NCI-H774 (cell line): ENCODE measurements at places on chromosomes 3 and 15.
A peak's percentile ranks its signal among the peaks of the same experiment; 100 is the strongest.

DNA sequence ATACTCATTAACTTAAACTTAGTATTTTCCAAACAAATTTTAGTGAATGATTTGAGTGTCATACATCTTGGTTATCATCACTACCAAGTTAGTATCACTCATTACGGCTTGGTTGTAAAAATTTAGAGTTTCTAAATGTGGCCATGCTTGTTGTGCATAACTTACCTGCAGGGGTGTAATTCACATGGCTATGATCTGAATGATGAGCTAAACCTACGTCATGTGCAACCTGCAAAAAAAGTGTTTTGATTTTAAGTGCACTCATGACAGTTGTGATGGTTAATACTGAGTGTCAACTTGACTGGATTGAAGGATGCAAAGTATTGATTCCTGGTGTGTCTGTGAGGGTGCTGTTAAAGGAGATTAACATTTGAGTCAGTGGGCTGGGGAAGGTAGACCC is 17.6 kb upstream of the CLDN16 start:
- DNase-seq: no peak

GRCh38 chr15:92449476-92449875 is 55.8 kb downstream of the ST8SIA2 start:
- DNase-seq: no peak

- DNase-seq: peak; percentile 76
Measured at GRCh38 chr3:192514081-192514753, 213.1 kb downstream of the FGF12 start.

DNA sequence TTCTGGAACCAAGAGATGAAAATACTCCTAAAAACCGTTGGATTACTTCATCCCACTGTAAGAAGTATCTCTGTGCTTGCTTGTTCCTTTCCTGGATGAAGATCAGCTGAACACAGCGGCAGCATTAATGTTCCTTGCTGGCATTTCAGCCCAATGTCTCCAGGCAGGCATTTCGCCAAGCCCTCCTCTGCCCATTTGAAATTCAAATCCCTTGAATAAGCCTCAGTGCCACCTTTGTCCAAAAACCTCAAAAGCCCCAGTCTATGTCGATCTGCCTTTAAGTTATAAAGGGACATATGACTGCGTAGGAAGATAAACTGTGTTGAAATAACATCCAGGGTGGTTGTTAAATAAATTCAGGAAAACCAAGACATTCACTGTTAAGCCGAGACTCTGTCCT is 156.8 kb upstream of the PDZRN3 start:
- no peak for DNase-seq

GRCh38 chr3:195897853-195898415 is 10.4 kb downstream of the TNK2 start:
- DNase-seq: no peak

DNA sequence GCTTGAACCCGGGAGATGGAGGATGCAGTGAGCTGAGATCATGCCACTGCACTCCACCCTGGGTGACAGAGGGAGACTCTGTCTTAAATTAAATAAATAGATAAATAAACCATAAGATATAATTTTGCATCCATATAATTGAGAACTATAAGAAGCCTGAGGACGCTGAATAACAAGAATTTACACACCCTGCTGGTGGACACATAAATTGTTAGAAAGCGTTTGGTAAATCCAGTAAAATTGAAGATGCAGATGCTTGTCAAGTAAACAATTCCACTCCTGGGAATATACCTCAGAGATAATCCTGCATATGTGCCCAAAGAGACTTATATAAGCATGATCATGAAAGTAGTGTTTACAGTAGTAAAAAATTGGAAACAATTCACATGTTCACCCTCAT is 41.7 kb downstream of the TTC23 start:
- DNase-seq: no peak

DNA sequence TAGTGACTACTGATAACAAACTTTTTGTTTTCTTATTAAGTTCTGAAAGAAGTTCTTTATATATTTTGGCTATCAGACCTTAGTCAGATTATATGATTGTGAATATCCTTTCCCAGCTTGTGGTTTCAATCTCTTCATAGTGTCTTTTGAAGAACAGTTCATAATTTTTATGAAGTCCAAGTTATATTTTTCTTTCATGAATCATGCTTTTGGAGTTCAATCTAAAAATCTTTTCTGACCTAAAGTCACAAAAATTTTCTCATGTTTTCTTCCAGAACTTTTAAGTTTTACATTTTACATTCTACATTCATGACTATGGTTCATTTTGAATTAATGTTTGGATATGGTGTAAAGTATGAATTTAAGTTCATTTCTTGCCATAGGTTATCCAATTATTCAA is 34.2 kb upstream of the OCA2 start:
- DNase-seq: no peak

- DNase-seq: no peak
Measured at GRCh38 chr3:37762698-37763097, 99.0 kb upstream of the CTDSPL start.

DNA sequence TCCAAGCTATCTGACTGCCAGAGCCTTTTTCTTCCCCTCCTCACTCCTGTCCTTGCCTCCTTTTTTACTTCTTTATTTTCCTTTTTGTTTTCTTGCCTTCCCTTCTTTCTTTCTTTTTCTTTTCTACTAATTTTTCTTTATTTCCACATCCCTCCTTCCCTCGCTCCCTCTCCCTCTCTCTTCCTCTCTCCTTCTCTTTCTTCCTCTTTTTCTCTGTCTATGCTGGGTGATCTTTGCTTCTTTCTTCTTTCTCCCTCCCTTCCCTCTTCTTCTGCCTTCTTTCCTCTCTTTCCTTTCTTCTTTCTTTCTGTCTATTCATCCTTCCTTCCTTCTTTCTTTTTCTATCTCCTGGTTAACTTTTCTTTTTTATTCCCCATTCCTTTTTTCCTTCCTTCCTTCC is 564.8 kb downstream of the NSUN3 start:
- DNase-seq: no peak

DNA sequence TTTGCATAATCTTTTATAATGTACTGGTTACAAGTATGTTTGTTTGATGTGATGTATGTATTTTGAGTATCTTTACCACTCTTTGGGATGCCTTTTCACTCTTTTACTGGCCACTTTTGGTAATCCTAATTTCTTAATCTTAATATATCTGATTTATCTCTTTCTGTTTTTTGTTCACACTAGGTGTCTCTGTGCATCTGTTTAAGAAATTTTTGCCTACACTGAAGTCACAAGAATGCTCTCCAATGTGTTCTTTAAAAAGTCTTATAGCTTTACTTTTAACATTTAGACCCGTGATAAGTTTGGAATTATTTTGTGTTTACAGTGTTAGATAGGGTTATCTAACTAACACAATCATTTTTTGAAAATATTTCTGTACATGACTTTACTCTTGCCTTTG is 659.1 kb downstream of the SI start:
- DNase-seq: no peak

- peak; percentile 36 for DNase-seq
Measured at GRCh38 chr3:10008588-10009344, 17.5 kb upstream of the FANCD2 start.

- DNase-seq: no peak
Measured at GRCh38 chr15:75309711-75310110, 26.2 kb upstream of the COMMD4 start.

- DNase-seq: peak; percentile 93
Measured at GRCh38 chr3:184050217-184050847, 2.5 kb upstream of the HTR3C start.

DNA sequence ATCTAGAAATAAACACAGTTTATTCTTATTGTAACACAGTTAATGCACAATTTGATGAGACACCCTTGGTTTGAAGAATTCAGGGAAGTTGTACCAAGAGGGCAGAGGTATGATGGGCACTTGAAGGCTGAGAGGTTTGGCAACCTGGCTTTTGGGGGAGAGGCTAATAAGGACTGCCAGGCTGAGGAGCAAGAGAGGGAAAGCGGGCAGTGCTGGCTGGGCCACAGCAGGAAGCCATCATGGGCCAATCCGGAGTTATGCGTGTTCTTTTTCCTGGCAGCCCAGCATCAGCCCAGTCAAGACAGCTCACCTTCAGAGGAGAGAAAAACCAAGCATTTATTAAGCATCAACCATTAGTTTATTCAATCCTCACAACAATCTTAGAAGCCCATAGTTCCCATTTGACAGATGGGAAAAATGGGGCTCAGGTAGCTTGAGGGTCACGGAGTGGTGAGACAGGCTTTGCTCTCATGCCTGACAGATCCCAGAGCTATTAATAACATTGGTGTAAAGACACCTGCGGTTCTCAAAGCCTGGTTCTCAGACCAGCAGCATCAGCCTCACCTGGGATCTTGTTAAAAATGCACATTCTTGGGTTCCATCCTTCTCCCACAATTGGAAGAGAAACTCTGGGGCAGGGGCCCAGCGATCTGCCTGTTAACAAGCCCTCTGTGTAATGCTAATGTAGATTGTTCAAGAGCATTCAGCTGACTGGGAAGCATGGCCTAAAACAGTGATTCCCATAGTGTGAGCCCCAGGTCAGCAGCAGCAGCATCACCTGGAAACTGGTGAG is 183.7 kb downstream of the NTRK3 start:
- DNase-seq: no peak

DNA sequence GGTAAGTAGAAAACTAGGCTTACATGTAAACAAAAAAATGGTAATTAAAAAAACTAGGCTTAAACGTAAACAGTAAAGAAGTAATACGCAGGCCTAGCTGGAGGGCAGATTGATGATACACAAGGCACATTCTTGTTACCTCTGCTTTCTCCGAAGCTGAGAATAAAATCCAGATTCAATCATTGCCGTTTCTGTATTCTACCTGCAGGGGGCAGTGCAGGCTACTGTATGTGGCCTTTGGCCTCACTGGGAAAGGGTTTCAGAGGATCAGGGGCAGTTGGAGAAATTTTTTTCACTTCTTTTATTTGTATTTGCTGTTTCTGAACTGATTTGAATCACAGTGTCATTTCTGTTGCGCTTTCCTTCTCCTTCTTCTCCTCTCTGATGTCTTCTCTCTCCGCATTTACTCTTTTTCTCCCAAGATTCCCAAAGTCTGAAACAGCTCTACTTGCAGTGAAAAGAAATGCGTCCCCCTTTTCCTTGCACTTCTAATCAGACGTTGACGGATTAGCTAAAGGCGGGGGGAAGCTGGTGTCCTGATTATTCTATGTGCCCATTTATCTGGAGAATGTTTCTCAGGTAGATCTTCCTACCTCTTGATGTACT is 67.1 kb upstream of the MCTP2 start:
- DNase-seq: peak; percentile 44
